ENCODE measurements at places on chromosomes 7 and 10.

- no peak for DNase-seq
Measured at GRCh38 chr7:45138433-45139267, 18.9 kb upstream of the RAMP3 start.

GRCh38 chr7:68433462-68434070, 1164.7 kb upstream of the AUTS2 start:
- DNase-seq, result peak; percentile 50

- DNase-seq, result no peak
Measured at GRCh38 chr10:131094527-131095312, 216.8 kb downstream of the TCERG1L start.

DNA sequence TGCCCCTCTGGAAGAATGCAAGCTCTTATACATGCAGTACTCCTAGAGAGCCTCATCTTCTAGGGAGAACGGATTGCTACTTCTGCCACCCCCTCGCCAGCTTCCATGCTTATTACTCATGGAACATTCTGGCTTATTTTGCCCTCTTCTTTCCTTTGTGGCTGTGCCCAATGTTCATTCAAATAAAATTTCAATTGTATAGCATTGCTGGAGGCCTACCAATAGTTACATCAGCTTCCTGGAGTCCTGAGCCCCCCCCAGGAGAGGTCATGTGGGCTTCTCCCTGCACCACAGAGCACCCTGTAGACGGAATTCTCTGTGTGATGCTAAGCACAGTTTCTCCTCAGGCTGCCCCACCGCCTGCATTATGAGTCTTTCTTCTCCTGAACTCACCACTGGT, 1094.0 kb downstream of the KCNMA1 start:
- DNase-seq, result peak; percentile 58

DNA sequence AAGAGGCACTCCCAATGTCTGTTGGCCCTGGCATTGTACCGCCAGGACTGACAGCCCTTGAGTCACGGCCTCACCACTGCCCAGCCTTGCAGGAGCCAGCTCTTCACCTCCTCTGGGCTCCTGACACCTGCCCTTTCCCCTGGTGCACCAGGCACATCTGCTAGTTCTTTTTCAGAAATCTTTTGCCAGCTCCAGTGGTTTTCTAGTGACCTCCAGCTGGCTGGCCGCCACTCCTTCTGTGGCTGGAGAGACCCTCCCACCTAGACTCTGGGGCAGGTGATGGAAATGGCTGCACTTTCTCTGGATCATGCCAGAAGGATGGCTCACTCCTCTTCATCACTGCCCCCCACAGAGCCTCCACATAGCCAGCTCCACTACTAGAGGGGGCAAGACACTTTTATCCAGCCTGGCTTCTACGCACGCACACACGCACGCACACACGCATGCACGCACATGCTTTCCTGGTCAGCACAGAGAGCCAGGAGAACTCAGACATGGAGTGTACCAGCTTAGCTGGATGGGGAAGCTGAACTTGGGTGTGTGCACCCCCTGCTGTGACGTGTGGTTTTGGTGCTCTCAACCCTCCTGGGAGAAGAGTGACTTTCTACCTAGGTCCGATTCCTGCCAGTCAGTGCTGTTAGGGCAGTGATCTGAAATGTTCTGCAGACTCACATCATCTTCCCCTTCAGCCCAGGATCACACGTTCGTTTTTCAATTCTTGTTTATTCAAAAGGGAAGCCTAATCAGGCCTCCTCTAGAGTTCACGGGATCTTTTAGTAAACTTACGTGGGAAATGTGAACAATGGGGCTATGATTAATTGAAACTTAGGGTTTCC, 222.0 kb downstream of the PRPF18 start:
- DNase-seq, result no peak

- DNase-seq, result no peak
Measured at GRCh38 chr7:93040355-93040754, 77.4 kb downstream of the SAMD9 start.

- no peak for DNase-seq
Measured at GRCh38 chr7:44819292-44819691, 22.8 kb downstream of the PPIA start.

DNA sequence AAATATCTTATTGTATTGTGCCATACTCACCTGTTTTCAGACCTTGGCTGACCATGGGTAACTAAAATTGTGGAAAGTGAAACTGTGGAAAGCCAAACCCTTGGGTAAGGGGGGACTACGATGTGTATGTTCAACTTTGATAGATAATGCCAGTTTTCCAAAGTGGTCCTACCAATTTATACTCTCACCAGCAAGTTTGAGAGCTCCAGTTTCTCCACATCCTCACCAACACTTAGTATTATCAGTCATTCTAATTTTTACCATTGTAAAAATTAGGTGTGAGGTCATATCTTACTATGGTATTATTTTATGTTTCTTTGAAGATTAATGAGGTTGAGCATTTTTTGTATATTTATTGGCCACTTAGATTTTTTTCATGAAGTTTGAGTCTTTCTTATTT, 346.9 kb upstream of the PODXL start:
- DNase-seq, result no peak

DNA sequence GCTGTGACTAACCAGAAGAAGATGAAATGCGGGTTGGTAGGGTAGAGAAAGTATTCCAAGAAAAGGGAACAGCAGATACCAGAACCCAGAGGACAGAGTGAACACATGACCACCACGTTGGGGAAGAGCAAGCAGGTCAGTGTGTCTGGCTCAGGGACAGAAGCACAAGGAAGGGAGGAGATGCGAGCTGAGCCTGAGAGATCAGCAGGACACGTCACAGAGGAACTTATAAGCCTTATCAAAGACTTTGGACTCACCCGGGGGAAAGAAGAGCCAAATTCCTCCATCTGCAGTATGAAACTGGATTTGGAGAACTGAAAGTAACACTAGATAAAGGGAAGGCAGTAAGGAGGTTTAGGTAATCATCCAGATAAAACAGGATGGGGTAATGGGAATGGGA, 232.1 kb upstream of the NPVF start:
- DNase-seq, result no peak

DNA sequence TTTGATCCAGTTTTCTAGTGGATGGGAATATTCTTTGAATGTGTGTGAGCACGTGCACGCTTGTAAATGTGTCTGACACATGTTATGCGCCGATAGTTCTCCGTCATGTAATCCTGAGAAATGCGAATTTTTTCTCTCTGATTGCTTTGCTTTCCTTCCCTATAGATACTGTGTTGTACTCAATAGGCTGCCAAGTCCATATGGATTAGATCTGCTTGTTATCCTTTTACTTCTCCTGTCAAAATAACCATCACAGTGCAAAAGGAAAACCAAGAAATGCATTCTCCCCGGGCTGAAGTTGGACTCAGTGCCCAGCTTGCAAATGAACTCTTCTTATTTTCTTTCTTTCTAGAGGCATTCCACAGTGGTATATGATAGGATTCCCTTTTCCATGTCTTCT, 131.9 kb downstream of the KIAA1217 start:
- DNase-seq, result peak; percentile 40

GRCh38 chr10:79937701-79938151, 11.2 kb downstream of the SFTPD start:
- DNase-seq, result no peak

- no peak for DNase-seq
Measured at GRCh38 chr7:47354071-47354470, 227.8 kb downstream of the TNS3 start.

DNA sequence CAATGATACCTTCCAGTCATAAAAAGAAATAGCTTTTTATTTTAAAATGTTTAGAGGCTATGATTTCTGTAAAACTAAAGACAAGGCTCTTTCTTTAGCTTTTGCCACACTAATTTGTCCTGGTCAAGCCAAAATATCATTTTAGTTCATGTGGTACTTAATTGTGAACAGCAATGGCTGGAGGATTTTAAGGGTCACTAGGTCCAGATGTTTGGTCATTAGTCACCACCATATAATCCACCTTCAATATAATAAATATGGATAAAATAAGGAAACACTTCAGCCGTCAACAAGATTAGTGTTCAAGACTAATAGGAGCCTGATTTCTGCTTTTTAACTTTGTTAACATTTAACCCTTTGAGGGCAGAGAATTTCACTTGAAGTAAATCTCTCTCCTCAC, 50.0 kb upstream of the HGF start:
- DNase-seq, result no peak

GRCh38 chr10:116082206-116082605, 190.8 kb downstream of the GFRA1 start:
- no peak for DNase-seq

DNA sequence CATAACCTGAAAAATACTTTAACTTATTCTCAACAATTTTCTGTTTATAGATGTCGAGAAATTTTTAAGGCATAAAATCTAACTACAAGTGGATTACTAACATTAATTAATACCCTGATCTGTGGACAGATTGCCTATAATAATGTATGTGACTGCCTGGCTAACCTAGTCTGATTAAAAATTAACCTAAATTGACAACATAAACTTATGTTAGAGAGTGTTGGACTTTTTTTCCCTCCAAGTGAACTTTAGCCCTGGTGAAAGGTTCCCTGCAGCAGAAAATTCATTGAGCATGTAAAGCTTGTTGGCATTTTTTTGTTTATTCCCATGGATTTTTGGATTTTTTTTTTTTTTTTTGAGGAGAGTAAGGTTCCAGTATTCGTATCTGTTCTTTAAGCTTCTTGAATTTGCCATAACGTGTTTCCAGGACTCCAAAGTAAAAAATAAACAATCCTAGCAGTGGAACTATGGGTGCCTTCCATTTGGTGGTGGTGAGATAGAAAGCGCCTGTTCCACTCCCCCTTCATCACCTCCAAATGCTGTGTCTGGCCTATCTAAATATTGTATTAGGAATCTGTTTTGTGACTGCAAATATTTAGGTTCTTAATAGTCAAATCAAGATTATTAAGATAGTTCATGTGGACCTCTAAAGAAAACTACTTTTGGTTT, 36.1 kb downstream of the NET1 start:
- no peak for DNase-seq

GRCh38 chr10:74244097-74244685, 93.2 kb downstream of the ADK start:
- DNase-seq, result peak; percentile 49

- no peak for DNase-seq
Measured at GRCh38 chr7:134474828-134475227, 15.9 kb upstream of the AKR1B1 start.

GRCh38 chr7:30700941-30701340, 18.7 kb upstream of the CRHR2 start:
- DNase-seq, result no peak
